Central memory CD4-positive, alpha-beta T cell (primary cell): ENCODE measurements at places on chromosomes 7 and 10.
A peak's percentile ranks its signal among the peaks of the same experiment; 100 is the strongest.

GRCh38 chr10:124867304-124867703, 65.7 kb downstream of the ABRAXAS2 start:
- no peak for DNase-seq

GRCh38 chr10:6025683-6026255, 36.4 kb downstream of the IL2RA start:
- DNase-seq: no peak

DNA sequence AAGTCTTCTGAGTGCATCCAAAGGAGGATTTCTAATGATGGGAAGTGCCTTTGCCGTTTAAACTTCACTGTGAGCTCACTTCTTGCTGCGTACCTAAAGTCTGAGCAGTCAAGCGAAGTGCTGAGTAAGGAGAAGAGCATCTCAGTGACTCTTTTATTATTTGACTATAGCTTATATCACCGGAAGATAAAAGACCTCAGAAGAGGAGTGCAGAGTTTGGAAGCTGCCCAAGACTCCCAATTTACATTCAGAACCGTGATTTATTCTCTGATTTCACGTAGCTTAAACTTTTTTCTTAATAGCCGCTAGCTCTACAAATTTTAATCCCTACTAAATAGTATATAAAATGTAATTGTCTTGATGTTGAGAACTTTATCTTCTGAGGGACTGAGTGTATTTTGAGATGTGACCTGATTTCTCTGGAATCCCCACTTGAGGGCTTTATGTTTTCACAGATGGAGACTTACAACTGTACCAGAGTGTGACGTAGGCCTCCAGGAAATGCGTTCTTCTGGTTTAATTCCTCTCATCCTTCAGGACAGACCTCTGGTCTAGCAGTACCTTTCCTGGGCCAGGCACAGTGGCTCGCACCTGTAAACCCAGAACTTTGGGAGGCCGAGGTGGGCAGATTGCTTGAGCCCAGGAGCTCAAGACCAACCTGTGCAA, 51.1 kb downstream of the CAMK1D start:
- DNase-seq: no peak

- no peak for DNase-seq
Measured at GRCh38 chr7:963236-964078, 9.0 kb upstream of the ADAP1 start.

- no peak for DNase-seq
Measured at GRCh38 chr7:50446542-50446960, 3.6 kb downstream of the FIGNL1 start.

DNA sequence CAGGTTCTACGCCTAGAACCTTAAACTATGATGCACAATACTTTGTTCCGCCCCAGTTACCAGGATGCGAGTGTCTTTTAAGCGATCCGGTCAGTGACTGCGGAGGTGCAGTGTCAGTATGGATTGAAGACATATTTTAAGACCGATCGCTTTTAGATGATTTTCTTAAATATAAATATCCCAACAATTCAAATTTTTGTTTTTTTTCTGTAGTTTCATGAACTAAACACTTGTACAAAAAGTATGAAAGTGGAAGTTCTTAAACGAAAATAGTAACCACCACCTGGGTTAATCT, 835 bp downstream of the COMMD3 start:
- no peak for DNase-seq

GRCh38 chr7:131927770-131928423, 371.5 kb upstream of the PODXL start:
- no peak for DNase-seq

DNA sequence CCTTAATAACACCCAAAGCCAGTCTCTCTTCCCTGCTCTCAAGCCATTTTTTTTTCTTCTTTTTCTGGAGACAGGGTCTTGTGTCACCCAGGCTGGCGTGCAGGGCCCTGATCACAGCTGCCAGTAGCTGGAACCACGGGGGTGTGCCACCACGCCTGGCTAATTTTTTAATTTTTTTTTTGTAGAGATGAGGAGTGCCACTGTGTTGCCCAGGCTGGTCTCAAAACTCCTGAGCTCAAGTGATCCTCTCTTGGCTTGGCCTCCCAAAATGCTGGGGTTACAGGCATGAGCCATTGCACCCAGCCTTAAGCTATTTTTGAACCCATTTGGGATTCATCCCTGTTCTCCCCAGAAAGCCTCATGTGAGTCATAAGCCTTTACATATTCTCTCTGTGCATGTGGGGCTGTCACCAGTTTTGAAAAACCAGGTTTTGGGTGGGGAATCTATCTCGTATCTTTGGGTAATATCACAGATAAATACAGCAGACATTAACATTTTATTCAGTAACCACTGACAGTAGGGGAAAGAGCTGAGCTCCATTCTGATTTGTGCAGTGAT, 15.5 kb downstream of the ZNF487 start:
- no peak for DNase-seq

GRCh38 chr10:48602401-48603135, 2.3 kb downstream of the ARHGAP22 start:
- DNase-seq: no peak

- no peak for DNase-seq
Measured at GRCh38 chr7:157679607-157680006, 342.8 kb downstream of the DNAJB6 start.

- no peak for DNase-seq
Measured at GRCh38 chr7:120554960-120555571, 282.1 kb downstream of the KCND2 start.

GRCh38 chr7:106462914-106463482, 178.2 kb upstream of the NAMPT start:
- no peak for DNase-seq

- DNase-seq: no peak
Measured at GRCh38 chr10:10915215-10915614, 102.5 kb upstream of the CELF2 start.

DNA sequence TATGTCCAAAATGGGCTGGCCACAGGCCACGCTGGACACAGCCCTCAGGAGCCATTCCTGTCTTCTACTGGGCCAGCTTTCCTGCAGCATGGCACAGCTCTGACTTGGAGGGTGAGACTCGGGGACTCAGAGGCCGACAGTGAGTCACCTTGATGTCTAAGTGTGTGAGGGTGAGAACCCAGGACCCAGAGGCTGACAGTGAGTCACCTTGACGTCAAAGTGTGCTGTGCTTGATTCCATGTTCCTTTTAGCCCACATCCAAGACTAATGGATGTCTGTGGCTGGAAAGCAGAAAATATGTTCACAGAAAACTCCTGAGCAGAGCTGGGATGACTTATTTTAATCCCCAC, 6.0 kb upstream of the FAM170B start:
- DNase-seq: no peak

- DNase-seq: no peak
Measured at GRCh38 chr7:144474363-144474762, 70.9 kb upstream of the NOBOX start.

- DNase-seq: peak; percentile 54
Measured at GRCh38 chr7:128135515-128136214, 104.4 kb upstream of the LRRC4 start.

DNA sequence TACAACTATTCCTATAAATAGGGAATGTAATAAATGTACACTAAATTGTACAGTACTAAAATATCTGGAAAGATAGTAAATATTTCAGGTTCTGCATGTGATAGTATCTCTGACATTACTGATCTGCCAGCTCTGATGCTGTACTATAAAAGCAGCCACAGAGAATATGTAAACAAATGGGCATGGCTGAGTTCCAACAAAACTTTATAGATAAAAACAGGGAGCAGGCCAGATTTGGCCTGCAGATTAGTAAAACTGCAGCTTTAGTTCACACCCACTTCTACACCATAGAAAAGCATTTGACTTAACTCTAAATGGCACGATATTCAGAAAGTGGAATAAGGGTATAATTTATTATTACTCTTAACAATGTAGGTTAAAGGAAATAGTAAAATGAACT, 18.8 kb upstream of the TLL2 start:
- DNase-seq: no peak

GRCh38 chr10:128929131-128929530, 537.9 kb upstream of the MGMT start:
- no peak for DNase-seq

- no peak for DNase-seq
Measured at GRCh38 chr10:108521827-108522492, 1357.5 kb upstream of the SORCS1 start.

DNA sequence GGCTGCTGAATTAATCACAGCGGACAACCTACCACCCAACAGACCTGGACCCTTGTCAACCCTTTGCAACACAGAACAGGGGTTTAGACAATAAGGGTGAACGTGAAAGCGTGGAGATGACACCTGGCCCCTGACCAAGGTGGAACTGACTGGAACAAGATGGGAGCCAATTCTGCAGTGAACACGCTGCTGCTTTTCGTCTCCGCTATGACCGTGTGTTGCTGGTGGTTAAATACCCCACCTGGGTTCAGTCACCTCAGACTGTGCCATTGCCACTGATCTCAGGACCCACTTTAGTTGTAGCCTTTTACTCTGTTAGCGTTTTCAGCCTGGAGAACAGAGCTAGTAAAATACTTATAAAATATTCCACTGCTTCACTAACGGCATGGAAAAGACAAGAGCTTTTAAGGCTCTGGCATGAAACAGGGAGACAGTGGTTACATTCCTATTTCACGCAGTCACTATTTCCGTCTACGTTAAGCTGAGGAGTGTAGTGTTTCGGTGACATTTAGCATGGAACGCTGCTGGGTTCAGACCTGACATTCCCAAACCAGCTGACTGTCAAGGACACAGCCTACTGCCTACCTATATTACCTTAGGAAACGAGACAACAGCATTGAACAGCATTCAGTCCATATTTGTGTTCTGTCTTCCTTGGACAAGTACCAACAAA, 119.5 kb upstream of the PRSS1 start:
- no peak for DNase-seq

- no peak for DNase-seq
Measured at GRCh38 chr10:30114881-30115625, 55.7 kb upstream of the JCAD start.

GRCh38 chr7:36723951-36724664, at the start of gene AOAH:
Gene AOAH (minus strand): TSS chr7:36724494. CDS start chr7:36724148, 346 bp downstream.
- peak; percentile 81 for DNase-seq

DNA sequence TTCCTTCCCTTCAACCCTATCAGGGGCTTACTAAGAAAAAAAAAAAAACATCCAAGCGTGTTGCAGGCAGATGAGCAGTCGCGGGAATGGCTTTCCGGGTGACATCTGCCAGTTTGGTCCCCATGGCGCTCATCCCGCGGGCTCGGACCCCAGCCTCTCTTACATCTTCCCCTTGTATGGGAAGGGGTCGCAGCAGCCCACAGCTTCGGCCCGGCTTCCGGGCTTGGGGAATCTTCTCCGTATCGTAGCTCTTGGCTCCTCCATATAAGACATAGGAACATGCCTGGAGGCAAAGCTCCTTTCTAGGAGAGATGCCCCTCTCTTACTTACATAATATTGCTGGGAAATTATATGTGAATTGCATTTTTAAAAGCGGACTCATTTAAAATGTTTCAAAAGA, 99.5 kb downstream of the CUX1 start:
- DNase-seq: no peak

DNA sequence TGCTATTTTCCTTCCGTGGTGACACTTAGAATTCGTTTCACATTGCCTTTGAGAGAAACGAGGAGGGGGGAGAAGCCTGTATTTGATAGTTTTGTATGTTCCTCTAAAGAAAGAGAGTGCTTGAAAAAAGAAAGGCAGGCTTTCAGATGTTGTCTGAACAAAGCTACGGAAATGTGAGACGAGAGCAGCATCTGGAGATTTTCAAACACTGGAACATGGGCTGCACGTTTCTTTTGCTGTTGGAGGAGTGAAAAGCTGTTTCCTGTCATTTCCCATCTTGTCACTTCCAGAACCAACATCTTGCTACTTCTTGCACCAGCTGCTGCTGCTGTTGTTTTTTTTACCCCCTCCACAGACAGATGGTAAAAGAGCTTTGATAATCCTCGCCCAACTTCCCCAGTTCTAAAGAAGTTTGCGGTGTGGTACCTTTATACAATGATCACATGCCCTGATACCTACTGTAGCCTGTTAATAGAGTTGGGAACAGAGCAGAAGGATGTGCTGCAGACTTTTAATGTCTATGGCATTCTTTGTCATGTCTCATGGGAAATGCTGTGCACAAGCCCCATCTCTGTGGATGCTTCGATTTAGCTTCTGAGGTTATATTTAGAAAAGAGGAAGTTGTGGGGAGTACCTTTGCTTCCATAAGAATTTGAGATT, 408.1 kb downstream of the AUTS2 start:
- DNase-seq: no peak

DNA sequence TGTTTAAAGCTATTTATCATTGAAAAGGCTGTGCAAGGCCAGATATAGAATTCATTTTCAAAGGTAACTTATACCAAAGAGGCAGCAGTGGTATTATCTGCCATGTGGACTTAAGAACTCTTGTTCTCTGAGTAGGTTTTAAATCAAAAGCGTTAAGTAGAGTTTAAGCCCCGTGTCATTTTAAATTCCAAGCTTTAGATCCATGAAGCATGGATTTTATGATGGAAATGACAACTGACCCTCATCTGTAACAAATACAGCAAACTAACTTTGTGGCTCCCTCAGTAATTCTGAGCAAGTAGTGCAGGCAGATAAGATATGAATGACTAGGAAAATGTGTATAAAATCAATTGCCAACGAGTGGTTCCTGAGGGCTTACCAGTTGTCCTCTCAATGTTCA, 247.0 kb downstream of the WDR11 start:
- DNase-seq: no peak

GRCh38 chr7:139292821-139293220, 48.3 kb upstream of the FMC1 start:
- no peak for DNase-seq

GRCh38 chr10:109838592-109839244, 84.6 kb downstream of the XPNPEP1 start:
- no peak for DNase-seq

GRCh38 chr10:22476601-22477321, 131.5 kb downstream of the SPAG6 start:
- DNase-seq: no peak

- DNase-seq: no peak
Measured at GRCh38 chr10:70699659-70700174, 27.4 kb downstream of the ADAMTS14 start.

DNA sequence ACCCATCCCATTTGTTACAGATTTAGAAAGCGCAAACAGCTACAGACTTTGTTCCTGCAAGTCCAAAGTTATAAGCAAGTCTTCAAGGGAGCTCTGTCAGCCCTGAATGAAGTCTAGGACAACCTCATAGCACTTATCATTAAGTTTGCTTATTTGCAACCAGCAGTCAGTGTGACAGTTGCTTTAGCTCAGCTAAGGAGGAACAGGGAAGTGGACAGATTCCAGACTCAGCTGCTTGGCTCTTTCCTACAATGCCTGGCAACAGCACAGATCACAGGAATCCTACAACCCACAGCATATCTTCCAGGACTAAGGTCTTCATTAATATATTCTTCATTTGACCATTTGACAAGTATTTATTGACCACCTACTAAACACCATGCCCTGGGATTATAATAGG, 17.4 kb upstream of the KIF5B start:
- DNase-seq: no peak

- no peak for DNase-seq
Measured at GRCh38 chr10:17527514-17528146, 73.2 kb upstream of the ST8SIA6 start.

DNA sequence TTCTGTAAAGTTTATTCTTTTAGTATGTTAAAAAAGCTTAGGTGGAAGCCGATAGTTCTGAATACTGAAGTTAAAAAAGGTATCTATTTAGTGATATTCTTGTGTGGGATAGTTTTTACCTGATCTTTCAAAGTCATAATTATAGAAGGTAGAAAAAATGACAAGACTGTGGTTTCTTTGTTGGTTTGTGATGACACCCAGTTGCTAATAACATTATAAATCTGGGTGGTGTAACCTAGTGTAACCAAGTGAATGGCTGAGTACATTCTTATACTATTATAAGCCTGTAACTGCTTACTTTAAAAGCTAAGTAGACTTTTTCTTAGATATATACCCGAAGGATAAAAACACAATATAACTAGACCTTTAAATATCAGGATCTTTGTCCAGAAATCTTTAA, 2.3 kb downstream of the CDK13 start:
- peak; percentile 62 for DNase-seq
